Cortex of kidney (tissue), 1 donor: ENCODE measurements at places on chromosomes 11 and 22.

- no peak for DNase-seq
These were observed 449.3 kb downstream of the OPCML start for GRCh38 chr11:133082841-133083488.

DNA sequence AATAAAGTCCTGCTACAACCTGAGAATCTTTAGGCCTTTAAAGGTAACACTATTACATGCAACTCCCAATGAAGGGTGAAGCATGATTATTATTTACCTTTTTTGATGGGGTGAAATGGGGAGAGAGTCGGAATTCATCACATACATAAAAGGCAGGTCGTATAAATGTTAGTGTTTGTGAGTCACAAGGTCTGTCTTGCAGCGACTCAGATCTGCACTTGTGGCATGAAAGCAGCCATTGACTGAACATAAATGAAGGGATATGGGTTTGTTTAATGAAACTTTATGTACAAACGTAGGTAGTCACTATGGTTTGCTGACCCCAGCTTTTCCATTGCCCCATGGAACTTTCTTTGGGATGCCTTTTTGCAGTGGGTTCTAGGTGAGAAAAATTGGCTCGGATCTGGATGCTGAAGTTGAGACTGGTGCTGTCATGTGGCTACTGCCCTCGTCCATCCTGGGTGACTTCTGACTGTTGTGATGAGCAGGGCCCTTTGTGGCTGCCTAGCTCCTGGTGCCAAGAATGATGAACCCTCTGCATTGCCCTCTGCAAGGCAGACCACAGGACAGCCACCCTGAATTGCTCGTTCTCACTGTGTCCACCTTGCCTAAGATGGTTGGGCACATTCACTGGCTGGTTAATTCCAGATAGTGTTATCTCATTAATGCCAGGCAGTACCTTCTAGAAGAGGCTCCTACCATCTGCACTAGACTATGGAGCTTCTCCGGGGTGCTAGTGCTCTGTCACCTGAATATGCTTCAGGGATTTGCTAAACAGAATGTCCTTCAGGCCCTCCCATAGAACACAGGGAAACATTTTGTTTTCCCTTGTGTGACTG lies 11.3 kb downstream of the GGTLC2 start:
- DNase-seq: no peak

DNA sequence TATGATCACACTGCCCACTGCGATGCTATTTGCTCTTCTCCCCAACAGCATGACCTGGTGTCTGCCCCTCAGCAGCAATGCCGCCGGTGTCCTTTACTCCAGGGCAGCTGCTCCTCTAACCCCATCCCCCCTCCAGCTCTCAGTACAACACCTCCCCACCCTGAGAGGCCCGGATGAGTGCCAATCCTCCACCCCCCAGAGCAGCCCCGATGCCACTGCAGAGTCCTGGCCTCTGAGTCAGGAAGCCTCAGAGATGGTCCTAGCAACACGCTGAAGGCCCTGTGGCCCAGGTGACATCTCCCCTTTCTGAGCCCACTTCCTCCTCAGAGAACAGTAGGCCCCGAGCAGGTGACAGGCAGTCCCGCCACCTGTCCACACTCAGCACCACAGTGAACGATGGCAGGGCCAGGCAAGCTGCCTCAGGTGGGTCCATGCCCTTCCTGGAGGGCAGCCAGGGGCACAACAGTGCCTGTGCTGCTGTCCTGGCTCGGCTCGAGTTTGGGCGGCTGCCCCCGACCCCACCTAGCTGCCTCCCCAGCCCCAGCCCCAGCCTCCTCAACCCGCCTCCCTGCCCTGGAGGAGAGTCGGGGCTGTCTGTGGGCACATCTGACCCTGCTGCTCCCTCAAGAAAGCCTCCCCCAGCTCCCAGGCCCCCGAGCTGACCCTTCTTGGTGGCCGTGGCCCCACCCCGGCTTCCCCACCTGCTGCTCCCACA lies 3.9 kb upstream of the NDUFS8 start:
- DNase-seq: no peak

DNA sequence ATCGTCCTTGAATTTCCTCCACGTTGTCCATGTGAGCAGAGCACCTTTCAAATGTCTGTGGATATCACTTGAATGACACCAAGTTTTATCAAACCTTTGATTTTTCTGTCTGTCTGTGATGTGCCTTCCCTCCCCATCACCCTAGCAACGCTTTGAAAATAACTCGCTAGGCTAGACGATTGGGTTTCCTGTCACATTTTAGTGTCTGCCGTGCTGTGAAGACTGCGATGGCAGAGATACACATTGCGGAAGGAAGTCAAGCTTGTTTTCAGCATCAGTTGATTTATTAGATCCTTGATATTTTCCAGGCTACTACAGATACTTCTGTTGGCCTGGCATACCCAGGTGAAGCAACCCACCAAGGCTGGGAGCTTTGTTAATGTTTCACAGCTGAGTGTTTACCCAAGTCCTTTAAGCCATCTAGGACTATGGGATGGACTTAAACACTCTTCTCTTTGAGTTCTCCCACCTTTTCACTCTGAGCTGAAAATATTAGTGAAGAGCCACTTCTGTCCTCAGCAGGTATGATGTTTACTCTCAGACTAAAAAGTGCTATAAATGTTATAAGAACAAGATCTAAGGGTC lies 93.6 kb upstream of the CD44 start:
- no peak for DNase-seq

DNA sequence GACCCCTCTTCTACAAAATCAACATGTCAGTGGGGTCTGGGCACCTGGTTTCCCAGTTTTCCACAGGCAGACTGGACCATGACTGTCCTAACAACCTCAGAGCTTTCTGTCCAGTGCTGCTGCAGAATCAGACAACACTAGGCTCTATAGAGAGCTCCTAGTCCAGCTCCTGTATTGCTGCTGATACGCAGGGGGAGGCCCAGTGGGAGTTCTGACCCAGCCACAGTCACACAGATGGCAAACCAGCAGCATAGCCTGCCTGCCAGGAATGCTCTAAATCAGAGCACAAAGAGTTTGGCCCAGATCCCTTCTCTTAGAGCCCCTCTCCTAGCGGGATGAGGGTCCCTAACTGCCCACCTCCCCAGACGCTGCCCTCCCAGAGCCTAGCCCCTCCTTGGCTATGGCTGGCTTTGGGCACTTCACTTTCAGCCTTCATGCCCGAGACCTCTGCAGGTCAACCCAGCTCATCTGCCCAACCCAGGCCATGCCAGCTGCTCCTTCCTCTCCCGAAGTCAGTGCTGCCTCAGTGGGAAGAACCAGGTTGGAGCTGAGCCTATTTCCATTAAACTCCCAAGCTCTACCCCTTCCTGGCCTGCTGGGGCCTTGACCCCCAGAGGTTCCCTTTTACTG lies 15.8 kb upstream of the SLCO2B1 start:
- DNase-seq: no peak

DNA sequence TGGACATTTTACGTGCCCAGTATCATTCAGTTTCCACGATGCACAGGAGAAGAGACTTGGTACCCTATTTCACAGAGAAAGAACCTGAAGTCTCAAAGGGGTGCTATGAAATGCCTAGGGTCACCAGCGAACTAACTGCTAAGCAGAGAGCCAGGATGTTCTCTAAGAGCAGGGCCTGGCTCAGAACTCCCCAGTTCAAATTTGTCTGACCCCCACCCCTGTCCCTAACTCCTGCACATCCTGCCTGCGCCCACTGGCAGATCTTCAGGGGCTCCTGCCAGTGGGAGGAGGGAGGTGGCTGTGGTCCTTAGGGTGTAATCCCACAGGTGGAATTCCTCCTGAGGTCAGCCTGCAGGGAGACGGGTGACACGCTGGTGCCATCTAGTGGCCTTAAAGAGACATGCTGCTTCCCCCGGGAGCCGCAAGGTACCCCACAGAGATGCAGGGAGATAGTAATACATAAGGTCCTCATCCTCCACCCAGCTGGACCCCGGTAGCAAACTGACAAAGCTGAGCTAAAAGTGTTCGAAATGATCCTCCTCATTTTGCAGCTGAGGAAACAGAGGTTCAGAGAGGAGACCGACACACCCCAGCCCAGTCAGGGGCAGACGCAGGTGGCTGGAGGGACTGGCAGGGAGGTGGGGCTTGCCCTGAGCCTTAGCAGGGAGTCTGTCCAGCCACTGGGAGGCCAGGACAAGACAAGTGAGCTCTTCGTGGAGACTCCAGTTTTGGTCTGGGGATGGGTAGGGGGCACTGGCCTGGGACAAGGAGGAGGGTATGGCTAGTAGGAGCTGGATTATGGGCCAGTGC lies 34.1 kb downstream of the MB start:
- DNase-seq: no peak

- DNase-seq: no peak
These were observed 19.8 kb upstream of the OOSP1 start for GRCh38 chr11:59918480-59918879.

GRCh38 chr11:116994195-116994594 lies 104.0 kb downstream of the SIK3 start:
- no peak for DNase-seq

DNA sequence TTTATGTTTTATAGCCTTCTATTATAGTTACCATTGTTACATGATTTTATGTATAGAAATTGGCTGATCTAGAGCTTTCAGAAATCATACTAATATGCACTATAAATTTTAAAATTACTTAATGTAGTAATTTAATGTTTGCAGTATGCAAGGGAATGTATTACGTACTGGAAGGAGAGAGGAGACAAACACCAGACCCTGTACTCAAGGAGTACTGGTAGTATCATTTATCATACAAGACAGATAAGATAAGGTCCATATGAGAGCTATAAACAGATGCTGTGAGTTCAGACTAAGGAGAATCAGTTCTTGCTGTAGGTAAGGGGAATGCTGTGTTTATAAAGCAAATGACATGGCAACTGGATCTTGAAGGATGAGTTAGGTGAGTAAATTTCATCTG lies 765 bp downstream of the BCO2 start:
- no peak for DNase-seq

DNA sequence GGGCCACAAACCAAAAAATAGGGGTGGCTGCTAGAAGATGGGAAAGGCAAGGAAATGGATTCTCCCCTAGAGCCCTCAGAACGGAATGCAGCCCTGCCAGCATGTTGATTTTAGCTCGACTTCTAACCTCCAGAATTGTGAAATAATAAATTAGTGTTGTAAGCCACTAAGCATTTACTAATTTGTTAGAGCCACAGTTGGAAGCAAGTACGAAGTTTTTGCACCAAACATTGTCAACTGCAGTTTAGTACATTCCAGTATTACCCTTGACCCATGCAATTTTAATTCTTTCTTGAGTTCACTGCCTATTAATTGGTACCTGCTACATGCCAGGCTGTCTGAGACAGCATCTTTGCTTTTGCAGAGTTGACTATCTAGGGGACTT lies 32.2 kb downstream of the PARVA start:
- DNase-seq: no peak

GRCh38 chr11:116918925-116919655 lies 81.7 kb upstream of the APOA1 start:
- no peak for DNase-seq

DNA sequence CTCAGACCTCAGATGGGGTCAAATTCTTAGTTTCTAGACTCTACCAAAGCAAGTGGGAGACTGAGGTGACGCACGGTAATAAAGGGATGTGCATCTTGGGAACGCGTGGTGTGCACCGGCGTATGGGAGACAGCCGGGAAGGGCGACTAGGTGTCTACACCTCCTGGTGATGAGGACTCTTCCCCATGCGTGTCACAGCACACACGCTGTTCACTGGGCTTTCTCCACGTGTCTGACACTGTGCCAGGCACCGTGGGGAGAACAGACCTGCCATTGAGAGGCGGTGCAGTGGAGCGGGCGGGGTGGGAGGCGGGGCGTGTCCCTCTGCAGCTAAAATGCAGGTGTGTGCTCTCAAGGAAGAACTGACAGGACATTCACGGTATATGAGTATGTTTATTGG lies 5.3 kb downstream of the FXYD6 start:
- DNase-seq: no peak

DNA sequence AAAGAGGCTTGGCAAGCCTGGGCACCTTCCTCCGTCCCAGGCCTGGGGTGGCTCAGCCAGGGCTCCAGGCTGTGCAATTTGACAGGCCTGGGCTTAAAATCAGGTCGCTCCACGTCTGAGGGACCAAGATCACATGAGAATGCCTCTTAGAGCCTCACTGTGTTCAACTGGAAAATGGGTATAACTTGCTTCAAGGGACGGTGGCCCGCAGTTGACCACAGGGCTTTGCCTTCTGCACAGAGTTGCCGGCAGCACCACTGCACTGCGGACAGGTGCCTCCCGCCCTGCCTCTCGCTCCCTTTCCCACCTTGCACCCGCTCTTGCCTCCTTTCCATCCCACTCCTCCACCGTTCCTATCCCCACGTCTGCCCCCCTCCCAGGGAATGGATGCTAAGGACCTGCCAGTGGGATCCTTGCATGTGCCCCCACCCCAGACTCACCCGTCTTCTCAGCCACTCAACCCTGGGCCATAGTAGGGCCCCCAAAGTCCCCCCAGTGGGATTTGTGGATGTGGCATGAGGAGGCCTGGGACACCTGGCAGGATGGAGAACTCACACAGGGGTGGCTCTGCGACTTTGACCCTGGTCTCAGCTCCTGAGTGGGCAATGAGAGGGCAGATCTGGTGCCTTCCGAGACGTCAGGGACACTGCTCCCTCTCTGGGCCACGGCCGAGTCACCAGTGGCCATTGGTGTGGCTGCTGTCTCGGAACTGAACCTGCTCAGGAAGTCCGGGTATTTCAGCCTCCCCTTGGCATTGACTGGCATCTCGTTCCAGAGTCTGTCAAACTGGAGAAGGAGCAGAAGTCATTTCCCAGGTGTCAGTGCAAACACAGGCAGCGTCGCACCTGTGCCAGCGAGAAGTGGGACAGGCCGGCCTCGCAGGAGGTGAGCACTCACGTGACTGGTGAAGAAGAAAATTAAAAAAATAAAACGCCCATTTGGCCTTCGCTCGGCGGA lies 128.0 kb downstream of the MPPED1 start:
- no peak for DNase-seq

GRCh38 chr11:64368673-64369074 lies 9.7 kb downstream of the RPS6KA4 start:
- no peak for DNase-seq

GRCh38 chr11:131077340-131077739 lies 161.1 kb upstream of the SNX19 start:
- no peak for DNase-seq

- DNase-seq: no peak
These were observed 134.6 kb downstream of the RRAS2 start for GRCh38 chr11:14224395-14224794.

GRCh38 chr22:21726650-21727049 lies 8.9 kb downstream of the YPEL1 start:
- no peak for DNase-seq

DNA sequence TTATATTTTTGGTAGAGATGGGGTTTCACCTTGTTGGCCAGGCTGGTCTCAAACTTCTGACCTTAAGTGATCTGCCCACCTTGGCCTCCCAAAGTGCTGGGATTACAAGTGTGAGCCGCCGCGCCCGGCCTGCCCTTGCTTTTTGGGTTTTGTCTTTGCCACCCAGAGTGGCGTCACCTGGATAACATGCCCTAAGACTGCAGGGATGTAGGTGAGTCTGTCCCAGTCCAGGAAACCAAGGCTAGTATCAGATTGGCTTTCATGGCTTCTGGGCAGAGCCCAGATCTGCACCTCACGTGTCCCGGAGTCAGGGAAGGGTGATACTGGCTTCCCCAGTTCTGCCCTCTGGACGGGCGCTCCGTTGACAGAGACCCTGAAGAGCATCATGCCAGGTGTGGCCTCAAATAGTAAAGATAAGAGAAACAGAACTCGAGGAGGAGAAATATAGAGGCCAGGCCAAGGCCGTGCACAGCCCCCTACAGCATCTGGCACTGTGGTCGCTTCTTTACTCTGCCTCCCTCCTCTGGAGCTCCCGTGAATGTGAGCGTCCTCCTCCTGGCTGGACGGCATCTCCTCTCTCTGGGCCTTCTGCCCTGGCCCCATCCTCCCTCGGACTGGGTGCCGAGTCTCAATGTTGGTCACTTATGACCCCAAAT lies 7.8 kb upstream of the APOBEC3B start:
- DNase-seq: no peak

GRCh38 chr11:73314117-73314961 lies 6.3 kb downstream of the ARHGEF17 start:
- DNase-seq: no peak
